ENCODE measurements at places on chromosomes 1 and 21.

DNA sequence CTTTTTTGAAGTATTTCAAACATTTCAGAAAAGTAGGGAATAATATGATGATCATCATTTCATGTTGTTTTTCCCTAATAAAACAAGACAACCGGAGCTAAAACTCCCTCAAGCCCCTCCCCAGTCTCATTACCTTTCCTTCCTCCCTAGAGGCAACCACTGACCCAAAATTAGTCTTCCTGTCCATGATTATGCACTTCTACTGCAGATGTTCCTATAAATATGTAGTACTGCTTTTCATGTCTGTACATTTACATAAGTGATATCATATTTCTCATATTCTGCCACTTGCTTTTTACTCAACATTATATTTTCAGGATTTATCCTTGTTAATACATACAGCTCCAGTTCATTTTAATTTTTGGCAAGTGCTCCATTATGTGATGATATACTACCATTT lies 58.7 kb upstream of the GOLT1A start:
- DNase-seq: no peak

- no peak for DNase-seq
These were observed 824.6 kb upstream of the TMPRSS15 start for GRCh38 chr21:19228226-19228625.

DNA sequence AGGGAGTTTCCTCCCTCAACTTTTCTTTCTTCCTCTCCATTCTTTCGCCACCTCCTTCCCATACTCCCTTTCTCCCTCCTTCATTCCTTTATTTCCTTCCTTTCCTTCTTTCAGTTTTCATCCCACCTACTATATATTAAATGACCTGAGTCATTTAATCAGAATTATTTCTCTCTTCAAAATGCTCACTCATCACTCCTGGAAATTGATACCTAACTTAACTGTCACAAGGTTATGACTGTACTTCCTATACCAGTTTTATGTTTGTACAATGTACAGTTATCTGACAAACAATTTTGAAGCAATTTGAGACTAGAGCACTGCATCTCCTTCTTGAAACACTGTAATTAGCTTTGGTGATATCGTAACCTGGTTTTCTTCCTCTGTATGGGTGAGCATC lies 41.4 kb downstream of the NEXN start:
- DNase-seq: no peak

DNA sequence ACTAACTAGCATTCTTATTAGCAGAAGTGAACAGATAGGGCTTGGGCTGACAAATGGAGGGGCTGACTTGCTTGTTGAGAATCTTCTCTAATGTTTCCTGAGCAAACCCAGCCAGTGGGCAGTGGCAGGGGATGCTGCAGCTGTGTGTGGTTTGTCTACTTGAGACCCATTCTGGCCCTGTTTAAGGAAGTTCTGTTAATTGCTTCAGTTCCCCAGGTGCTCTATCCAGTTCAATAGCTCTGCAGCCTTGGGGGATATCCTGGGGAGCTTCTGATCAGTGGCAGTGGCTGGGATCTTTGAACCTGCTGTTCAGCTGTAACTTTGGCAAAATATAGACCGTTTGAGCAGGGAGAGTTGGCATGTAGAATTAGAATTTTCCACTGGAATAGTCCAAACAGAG lies 137.4 kb downstream of the ZNF326 start:
- DNase-seq: no peak

DNA sequence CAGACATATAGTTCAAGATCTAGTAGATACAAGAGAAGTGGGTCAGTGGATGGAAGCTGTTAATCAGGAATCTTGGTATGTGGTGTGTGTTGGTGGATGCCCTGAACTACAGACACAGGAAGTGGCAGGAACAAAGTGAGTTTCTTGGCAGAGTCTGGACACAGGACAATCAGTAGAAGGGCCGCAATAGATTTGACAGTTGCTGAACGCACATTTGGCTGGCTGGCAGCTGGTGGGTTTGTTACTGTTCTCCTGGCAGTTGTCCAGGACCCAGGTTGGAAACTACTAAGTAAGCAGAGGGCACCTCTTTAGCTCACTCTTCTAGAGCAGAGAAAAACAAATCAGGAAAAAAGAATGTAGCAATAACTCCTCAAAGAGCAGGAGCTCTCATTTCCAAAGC lies 13.2 kb downstream of the KRTAP26-1 start:
- DNase-seq: no peak

GRCh38 chr21:31275901-31276300 lies 68.2 kb downstream of the TIAM1 start:
- DNase-seq: no peak

DNA sequence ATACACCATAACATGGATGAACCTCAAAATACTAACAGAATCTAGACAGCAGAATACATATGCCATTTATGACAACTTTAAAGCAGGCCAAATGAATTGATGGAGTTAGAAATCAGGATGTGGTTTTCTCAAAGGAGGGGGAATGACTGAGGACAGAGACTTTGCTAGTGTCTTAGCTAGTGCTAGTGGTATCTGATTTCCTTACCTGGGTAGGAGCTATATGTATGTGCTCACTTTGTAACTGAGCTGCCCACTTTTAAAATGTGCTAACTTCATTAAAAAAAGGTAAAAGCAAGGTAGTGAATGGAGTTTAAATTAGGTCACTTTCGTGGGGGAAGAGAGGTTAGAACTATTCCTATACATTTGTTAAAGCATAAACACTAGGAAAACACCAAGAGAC lies 2.6 kb downstream of the GTF2B start:
- no peak for DNase-seq

DNA sequence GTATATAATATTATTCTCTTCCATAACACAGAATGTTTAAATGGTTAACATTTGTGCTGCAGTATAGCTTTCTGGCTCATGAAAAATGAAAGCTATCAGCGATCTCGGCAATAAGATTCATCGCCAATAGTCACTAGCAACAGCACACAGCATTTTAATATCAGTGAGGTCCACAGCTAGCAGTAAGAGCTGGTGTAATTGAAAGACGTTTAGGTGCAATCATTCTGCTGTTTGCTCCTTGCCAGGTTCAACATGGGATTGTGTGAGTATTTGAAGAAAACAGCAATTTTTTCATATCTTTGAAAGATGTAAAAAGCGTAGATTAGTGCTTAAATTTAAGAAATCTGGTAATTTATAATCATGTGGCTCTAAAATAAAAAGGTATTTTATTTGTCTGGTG lies 20.1 kb downstream of the PRKACB start:
- no peak for DNase-seq
